ENCODE measurements at places on chromosomes 6 and 20. TPM values are rescaled to one million over a fixed set of nuclear protein-coding genes. Genes with fewer than 3 reads are reported as not detected.

Gene IMPG1
- total RNA-seq: not detected

Gene MYMX
- total RNA-seq: not detected

Gene FOXQ1
- not detected for total RNA-seq

Gene FGD2
- 45.7 TPM for total RNA-seq

Gene MROH8
- total RNA-seq: 5.7 TPM

Gene CRISP3
- not detected for total RNA-seq

Gene XKR7
- 0.06 TPM for total RNA-seq

Gene CCN5
- not detected for total RNA-seq

Gene CENPQ
- 12.2 TPM for total RNA-seq

Gene ANKRD60
- total RNA-seq: not detected

Gene LINC00237
- not detected for total RNA-seq

DNA sequence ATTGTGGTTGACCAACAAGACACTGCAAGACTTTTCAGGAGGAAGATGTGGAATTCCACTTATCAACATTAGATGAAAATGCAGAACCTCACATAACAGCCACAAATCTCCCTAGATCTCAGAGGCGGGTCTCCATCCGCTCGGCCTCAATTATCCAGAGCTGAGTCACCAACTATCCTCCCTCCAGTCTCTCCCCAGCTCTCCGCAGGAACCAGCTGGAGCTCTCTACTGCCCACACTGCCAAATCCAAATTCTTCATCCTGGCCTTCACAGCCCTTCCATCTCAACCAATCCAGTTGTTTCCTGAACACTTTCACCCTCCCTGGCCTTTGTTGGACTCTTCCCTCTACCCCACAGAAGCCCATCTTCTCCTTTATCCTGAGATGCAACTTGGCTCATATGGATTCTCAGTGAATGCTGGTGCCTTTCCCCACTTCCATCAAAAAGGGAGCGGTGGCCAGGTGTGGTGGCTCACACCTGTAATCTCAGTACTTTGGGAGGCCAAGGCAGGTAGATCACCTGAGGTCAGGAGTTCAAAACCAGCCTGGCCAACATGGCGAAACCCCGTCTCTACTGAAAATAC, 3.5 kb upstream of the TGIF2 start:
- no peak for DNase-seq

DNA sequence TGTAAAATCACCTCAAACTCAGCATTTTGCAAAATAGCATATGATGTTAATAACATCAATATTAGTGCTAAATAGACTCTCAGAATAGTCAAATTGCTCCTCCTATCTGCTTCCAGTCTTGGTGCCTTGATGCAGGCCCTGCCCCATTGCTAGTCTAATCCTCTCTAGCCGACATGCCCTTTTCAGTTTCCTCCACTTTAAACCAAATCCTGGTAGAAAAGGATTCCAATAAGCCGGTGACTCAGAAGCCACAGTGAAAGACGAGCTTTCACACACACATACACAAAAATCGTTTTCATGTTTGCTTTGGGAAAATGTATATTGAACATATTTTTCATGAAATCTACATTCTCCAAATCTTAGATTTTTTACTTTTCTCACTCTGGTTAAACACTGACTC, 203.1 kb downstream of the LMBRD1 start:
- no peak for DNase-seq

DNA sequence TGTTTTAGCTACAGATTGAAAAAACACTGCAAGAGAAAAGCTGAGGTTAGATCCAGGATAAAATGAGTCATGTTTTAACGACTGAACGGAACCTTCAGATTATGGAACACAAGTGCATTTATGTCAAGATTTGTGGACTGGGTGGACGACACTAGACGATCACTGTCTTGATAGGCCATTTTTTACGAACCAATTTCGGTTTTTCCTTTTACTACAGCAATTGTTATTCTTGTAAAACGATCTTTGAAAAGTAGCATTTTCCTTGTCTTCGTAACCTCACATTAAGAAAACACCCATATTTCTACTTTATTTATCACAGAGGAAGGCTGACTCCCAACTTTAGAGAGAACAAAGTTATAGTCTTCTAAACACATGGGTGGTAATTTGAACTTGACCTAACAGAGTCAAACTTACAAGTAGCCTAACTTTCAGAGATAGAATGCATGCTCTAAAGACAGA, 294.2 kb upstream of the TCF21 start:
- no peak for DNase-seq

- no peak for DNase-seq
These were observed 63.2 kb downstream of the SEL1L2 start for GRCh38 chr20:13927171-13927570.

DNA sequence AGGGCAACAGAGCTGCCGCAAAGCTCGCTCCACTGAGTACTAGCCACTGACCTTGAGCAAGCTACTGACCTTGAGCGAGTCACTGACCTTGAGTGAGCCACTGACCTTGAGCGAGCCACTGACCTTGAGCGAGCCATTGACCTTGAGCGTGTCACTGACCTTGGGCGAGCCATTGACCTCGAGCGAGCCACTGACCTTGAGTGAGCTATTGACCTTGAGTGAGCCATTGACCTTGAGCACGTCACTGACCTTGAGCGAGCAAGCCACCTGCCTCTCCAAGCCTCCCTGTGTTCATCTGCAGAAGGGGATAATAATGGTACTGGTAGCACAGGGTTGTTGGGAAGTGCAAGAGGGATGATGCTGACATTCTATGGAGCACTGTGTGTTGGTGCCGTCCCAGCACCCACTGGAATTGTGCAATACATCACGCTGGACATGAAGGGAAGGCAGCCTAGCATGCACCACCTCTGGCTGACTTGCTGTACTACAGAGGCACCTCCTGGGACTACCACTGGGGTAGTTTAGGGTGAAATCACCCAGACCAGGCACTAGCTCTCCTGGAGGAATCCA, 60.2 kb downstream of the CTCFL start:
- peak; percentile 60 for DNase-seq

DNA sequence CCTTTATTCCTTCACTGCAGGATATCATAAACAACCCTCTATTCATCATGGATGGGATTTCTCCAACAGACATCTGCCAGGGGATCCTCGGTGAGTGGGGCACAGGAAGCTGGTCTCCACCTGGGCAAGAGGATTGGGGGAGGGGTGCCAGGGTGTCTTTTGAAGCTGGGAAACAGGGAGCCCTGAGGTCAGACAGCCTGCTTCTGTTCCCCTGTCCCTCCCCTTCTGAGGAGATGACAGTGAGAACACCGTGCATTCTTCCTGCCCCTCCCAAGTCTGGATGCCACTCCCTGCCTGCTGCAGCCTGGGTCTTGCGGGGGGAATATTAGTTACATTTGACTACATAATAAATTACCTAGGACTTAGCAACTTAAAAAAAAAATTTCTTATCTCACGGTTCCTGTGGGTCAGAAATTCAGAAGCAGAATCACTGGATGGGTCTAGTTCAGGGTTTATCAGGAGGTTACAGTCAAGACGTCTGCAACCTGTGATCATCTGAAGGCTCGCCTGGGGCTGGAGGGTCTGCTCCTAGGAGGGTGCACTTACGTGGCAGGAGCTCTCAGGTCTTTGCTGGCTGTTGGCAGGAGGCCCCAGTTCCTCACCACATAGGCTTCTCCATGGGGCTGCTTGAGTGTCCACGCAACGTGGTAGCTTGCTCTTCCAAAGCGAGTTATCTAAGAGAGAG, 11.4 kb downstream of the CAPN11 start:
- DNase-seq: no peak

DNA sequence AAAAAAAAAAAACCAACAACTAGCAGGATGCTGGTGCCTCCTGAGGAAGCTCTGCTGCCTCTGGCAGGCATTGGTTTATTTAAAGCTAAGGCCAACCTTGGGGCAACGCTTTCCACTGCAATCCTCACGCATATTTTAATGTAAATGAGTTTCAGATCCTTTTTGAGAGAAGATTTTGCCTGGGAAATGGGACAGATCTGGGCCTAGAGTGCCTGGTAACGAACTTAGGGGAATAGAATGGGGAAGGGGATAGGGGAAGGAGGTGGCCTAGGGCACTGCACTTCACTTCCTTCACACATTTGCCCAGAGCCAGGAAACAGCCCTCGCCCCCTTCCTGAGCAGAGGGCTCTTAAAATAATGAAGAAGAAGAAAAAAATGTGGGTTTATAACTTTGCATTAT, 132.7 kb upstream of the TMEM170B start:
- no peak for DNase-seq

- no peak for DNase-seq
These were observed 32.9 kb downstream of the BCAS1 start for GRCh38 chr20:54037525-54037924.

DNA sequence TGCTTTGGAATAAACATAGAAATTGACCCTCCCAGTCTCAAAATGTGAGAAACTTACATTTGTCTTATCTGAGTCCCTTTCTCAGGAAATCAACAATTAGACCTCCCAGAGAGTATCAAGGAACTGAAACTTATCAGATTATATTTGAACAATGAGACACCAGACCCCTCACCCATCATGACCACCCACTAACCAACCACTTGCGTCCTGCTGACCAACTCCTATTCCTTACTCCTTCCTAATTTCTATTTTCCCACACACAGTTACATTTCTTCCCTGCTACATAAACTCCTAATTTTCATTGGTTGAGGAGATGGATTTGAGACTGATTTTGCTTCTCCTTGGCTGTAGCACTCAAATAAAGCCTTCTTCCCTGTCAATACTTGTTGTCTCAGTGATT, 97.9 kb downstream of the TPBG start:
- no peak for DNase-seq

- no peak for DNase-seq
These were observed 21.3 kb upstream of the TBX18 start for GRCh38 chr6:84785671-84786070.

DNA sequence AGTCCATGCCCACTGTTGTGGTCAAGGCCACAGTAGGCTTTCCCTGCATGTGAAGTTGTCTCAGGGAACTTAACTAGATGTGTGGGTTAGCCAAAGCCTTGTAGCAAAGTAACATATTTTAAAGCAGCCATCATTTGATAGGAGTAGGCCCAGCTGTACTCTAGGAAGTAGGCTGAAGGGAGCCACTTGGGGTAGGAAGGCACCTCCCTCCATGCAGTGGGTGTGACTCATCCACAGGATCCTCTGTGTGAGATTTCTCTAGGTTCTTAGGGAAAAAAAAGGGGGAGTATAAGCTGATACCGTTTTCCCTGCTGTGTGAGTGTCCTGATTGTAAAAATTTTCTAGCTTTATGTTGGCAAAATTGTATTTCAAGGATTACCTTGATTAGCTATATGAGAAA, 44.7 kb downstream of the VAPB start:
- no peak for DNase-seq

GRCh38 chr20:4617484-4617883, 104.2 kb upstream of the PRND start:
- DNase-seq: no peak

GRCh38 chr20:15146948-15147347, 809.5 kb upstream of the FLRT3 start:
- no peak for DNase-seq

GRCh38 chr20:64065974-64066343, 3.0 kb downstream of the TCEA2 start:
- DNase-seq: peak; percentile 44

DNA sequence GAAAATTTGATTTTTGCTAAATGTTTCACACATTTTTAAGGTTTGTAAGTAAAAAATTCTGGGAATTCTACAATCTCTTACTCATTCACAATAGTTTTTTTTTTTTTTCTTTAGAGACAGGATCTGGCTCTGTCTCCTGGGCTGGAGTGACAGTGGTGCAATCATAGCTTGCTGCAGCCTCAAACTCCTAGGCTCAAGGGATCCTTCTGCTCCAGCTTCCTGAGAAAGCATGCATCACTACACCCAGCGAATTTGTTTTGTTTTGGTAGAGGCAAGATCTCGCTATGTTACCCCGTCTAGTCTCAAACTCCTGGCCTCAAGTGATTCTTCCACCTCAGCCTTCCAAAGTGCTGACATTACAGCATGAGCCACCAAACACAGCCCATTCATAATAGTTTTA, 232.8 kb downstream of the GJA1 start:
- DNase-seq: no peak

DNA sequence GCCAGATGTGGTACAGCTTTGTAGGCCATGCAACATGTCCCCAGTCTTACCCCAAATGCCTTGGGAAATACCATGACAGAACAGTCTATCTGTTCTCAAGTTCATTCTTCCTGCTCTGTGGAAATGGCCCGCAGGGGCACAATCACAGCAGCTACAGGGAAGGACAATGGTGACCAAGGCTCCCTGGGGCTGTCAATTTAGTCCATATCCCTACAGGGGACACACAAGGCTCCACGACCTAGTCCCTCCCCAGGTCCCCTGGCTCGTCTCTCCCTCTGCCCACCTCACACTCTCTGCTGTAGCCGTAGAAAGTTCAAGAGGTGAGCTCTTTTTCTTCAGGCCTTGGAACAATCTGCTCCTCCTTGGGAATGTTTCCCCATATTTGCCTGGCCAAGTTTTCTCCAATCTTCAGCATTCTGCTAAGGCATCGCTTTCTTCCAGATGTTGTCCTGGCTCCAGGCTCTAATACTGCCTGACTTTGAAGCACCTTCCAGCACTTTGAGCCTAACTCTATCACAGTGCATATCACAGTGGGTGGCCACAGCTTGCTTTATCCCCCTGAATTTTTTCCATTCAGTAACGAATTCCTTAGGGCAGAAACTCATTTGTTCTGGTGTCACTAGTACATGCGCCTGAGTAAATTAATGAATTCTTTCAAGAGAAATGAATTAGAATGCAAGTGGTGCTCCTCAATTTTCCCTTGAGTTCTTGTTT, 92.6 kb downstream of the MAP3K7 start:
- no peak for DNase-seq

- no peak for DNase-seq
These were observed 3.7 kb upstream of the FAXC start for GRCh38 chr6:99353126-99353525.

- no peak for DNase-seq
These were observed 233.7 kb upstream of the ZFP64 start for GRCh38 chr20:52425253-52425652.

DNA sequence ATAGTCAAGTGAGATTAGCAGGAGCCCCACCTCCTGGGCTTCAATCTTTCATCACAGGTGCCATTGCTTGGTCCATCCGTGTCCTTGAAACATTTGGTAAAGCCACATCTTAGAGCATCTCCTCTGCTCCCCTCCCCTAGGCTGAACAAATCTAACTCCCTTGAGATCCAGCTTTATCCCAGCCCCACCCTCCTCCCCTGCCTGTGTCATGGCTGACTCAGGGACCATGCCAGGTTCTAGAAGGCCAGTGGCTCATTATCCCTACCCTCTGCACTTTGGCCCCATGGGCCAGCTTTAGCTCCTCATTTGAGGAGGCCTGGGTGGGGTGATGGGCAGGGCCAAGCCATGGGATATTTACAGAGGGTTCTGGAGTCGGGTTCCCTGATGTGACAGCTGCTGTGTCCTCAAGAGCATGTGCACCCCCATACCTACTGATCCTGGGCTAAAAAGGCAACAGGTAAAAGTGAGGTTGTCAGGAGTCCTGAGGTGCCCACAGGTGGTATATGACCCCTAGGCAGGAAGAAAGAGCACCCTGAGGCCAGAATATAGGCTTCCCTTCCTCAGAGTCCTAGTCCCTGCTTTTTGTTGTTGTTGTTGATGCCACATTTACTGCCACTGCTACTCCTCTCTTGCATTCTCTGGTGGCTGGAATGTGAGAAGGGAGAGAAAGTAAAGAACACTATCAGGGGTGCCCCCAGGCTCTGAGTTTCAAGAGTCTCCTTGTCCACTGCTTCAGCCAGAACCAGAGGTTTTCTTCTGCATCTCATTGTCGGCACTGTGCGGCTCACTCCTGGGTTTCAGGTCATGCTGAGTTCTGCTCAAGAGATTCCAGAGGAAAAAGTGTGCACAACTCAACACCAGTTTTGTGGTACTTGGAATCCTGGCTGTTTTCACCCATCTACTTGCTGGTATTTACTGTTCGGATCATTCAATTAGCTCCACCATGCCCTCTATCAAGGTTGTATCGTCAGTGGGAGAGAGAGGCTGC, 228.4 kb downstream of the LRFN2 start:
- no peak for DNase-seq

- DNase-seq: no peak
These were observed 54.0 kb upstream of the SMOC2 start for GRCh38 chr6:168386973-168387372.
